Stimulated activated CD4-positive, alpha-beta T cell treated with anti-CD3 and anti-CD28 coated beads, Interleukin-1b, Interleukin-23, amount 100 ng/mL, for 1 hour (primary cell): ENCODE measurements at places on chromosomes 6 and 20.

DNA sequence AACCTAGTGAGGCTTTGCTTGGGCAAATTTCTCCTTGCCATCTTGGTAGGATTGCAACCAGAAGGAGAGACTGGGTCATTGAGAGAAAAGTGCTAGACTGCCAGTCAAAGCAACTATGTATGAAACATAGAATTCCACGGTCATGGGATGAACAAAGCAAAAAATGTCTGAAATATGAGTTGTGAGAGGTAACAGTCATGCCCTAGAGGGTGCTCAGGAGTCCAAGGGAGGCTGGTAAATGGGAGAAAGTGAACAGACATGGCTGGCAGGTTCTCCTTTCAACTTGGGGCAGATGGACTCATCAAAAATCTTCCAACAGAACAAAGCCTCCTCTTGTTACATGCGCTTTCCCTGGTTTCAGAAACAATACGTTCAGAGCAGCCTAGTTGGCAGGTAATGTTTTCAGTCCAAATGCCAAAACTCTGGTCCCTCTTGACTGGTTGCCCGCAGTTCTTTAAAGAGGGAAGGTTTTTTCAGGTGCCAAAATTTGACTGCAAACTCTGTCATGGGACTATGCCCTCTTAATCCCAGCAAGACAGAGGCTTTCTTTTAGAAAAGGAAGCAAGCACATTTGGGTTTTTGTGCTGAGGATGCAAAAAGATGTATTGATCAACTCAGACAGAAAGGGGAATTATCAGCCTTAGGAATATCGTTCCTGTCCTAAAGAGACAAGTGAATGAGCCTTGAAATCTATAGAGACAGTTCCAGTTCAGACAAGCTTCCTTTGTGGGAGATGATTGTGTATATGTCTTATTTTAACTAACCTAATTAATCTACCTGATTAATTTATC, 68.5 kb upstream of the SASH1 start:
- DNase-seq = no peak

DNA sequence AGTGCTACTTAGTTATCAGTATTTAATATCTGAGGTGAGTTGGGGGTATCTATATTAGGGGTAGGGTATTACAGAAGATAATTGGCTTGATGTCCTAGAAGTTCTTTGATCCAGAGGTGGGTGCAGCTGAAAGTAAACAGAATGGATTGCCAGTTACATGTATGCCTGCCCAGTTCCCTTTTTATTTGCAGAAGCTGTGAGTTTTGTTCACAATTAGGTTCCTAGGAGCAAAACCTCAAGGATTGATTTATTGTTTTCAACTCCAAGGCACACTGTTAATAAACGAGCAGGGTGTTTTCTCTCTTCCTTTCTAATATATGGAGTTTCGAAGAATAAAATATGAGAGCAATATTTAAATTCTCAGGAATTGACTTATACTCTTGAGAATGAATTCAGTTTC, 129.0 kb downstream of the SULF2 start:
- no peak for DNase-seq

GRCh38 chr6:19979059-19979458, 141.9 kb downstream of the ID4 start:
- no peak for DNase-seq

DNA sequence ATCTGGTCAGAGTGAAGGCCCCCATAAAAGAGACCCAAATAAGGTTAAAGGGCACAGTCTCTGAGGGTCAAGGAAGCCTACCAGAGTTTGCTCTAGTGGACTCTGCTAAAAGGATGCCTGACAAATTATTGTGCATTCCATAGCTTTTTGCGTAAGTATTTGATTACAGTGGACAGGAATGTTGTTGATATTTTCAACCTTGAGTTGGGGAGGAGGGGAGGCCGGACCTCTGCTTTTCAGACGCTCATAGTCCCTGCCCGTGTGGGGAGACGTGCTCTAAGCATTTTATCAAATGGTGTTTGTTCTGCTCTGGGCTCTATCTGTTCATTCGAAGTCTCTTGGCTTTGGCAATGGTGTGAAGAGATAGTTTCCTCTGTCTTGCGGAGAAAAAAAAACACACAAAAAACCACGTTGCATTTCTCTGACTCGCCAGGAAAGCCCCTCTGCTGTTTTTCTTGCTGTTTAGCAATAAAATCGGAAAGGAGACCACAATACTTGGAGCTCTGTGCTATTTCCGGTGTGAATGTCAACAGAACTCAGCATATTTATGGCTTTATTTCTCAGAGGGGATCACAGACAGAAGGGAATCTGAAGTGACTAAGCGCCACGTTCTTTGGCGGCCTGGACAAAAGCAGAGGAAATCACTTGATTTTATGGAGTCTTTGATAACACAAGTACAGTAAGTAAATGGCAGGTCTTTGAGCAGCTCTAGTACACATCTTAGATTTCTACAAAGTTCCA, 159.8 kb downstream of the ZFP64 start:
- no peak for DNase-seq

DNA sequence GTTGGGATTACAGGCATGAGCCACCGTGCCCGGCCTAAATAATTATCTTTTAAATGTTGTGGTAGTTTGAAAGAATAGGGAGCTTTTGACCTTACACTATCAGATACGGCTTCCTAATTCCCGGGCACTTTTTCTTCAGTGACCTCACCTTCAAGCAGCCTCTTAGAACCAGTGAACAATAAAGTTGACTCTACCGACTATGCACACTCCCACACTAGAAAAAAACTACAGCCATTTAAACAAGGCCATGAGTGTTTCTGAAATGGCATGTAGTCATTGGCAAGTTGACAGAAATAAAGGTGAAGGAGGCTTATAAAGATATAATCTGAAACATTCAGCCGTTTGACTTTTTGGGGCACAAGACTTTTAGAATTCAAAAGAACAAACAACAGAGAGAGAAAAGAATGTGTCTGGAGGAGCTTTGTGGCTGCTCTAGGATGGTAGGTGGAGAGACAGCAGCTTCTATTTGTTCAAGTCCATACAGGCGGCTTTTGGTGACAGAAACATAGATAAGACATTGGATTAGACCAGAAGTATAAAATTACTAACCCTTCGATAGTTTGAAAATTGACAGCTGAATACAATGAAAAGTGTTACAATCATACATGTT, 75.2 kb downstream of the GJA1 start:
- DNase-seq = no peak

GRCh38 chr6:56040889-56041301, 165.5 kb upstream of the BMP5 start:
- no peak for DNase-seq

DNA sequence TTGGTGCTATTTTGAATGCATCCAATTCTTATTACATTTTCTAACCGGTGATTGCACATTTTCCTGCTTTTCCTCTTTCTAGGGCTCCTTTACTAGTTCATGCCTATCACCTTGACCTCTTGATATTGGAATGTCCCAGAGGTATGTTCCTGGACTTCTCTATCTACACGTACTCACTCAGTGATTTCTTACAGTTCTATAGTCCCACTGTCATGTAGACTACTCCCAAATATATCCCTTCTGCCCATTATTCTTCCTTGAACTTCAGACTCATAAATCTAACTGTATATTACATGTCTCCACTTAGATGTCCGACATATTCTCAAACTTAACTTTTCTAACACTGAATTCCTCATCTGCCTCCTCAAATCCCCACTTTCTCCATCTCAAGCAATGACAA, 7.2 kb upstream of the AHI1 start:
- no peak for DNase-seq

DNA sequence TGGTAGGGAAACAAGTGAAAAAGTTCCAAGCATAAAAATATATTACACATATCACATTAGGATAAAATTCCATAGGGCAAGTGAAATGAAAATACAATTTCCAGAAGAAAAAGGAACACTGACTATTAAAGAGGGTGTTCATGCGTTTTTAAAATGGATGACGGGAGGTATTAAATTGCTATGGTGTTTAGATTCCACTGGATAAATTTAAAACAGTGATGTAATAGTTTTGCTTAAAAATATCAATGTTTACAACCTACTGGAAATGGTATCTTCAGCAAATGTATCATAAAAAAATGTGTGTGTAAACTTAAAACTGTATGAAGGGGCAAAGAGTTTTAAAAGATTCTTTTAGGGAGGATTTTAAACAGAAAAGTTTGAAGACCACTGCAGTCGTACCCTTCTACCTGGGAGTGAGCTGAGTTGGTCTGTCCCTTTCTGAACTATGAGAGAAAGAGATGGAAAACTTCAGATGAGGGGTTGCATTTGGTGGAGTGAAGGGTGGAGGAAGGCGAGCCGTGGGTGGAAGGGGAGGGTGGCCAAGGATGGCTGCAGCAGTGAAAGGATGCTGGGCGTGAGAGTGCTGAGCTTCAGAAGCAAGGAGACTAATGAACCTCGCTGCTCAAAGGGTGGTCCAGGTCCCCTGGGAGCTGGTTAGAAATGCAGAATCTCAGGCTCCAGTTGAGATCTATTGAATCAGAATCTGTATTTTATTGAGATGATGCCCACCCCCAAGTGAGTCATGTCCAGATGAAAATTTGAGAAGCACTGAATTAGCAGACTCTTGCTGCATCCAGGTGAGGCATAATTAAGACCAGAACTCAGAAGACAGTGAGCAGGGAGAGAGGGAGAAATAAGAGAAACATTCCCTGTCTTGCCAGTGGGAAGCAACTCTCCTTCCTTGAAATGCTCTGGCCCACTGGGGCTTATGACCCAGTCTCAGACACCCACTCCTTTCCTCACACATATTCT, 54.5 kb upstream of the MRPS10 start:
- DNase-seq = no peak

DNA sequence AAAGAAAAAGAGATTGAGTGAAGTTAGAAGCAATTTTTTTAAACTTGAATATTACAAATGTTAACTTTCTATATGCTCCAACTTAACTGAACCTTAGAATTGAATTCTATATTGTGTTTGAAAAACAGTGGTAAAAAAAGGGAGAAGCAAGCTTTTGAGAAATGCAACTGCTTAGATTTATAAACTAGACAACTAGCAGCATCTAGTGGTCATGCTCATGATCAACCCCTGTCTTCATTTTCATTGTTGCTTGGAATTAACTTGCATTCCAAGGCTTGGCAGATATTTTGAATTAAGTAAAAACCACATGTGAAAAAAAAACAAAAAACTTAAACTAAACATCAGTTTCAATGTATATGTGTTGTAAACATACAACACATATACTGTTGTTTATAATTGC, 113.1 kb downstream of the C6orf58 start:
- DNase-seq = no peak

GRCh38 chr20:2006452-2007361, 12.8 kb upstream of the PDYN start:
- no peak for DNase-seq

DNA sequence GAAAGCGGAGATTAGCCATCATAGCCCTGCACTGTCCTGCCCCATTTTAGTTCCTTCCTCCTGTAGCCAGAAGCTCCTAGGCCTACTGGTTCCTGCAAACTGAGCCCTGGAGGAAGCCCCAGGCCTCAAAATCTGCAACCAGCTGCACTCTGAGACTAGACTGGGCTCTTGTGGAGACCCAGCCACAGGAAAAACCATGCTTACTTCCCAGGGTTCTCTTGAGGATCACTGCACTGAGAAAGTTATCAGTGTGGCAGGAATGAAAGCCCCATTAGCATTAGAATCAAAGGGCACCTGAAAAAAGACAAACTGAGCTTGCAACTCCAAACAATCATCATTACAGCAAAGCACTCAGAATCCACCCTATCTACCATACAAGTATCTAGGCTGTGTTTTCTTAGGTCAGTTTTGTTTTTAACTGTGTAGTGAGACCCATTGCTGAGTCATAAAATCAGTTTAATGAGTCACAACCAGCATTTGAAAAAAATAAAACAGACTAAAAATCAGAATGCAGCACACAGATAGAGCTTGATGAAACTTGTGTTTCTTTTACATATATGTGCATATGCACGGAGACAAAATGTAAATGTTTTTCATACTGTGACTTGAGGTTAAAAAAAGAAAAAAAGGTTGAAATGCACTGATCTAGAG, 91.0 kb downstream of the UNC5CL start:
- DNase-seq = no peak

GRCh38 chr6:9404351-9405146, 969.2 kb upstream of the SLC35B3 start:
- no peak for DNase-seq

DNA sequence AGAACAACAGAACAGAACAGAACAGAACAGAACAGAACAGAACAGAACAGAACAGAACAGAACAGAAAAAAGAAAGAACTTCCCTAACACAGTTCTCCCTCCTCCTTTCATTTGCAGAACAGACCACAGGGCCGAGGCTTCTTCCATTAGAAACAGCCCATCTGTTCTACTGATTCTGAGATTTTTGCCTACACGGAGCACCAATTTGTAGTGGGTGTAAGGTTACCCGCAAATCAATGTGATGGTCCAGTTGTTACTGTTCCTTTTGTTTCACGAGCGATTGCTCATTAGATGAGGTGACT, 734 bp upstream of the OGFRL1 start:
- DNase-seq = no peak

DNA sequence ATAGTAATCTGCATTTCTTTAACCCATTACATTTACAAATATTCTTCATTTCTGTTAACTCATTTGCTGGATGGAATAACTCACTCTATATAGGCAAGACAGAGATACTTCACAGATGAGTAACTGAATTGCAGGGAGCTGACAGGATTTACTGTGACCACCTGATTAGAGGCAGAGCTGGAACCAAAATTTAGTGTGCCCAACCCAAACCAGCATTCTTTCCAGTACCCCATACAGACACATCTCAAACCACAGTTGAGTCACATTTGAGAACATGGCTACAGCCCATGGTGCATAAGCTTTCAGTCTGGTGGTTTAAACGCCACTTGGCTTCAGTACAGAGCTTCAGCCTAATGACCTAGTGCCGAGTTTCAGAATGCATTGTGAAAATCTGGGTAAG, 138.4 kb upstream of the TENT5A start:
- DNase-seq = no peak

GRCh38 chr6:43884652-43885022, 114.6 kb downstream of the VEGFA start:
- DNase-seq = no peak

- DNase-seq = no peak
These were observed 88.2 kb downstream of the RREB1 start for GRCh38 chr6:7196019-7196402.

- DNase-seq = no peak
These were observed 407.6 kb upstream of the MANEA start for GRCh38 chr6:95169775-95170174.

GRCh38 chr6:142648526-142648925, 296.4 kb downstream of the HIVEP2 start:
- DNase-seq = no peak

DNA sequence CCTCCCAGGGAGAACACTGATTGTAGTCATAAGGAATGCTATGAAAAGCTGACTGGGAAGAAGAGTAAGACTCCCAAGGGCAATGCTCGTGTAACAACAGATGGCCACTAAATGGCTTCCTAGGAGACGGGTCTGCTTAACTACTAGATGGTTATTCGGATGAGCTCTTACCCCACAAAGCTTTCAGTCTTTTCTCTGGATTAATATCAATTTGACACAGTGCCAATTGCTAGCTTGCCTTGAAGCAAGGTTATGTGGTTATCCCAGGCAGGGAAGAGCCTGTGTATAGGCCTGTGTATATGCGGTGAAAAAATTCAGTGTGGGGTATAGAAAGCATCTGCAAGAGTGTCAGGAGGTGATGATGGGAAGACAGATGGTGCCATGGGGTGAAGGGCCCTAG, 86.4 kb upstream of the NOX3 start:
- no peak for DNase-seq
